ENCODE measurements at places on chromosomes 2 and 18. TPM values are rescaled to one million over a fixed set of nuclear protein-coding genes. Genes with fewer than 3 reads are reported as not detected.

Gene NAT8
- not detected for total RNA-seq

Gene SERPINB10
- not detected for total RNA-seq

Gene EFEMP1
- total RNA-seq = 48.1 TPM

Gene TMEM169
- 0.33 TPM for total RNA-seq

Gene PPP4R1
- total RNA-seq = 47.7 TPM

Gene AQP12B
- total RNA-seq = not detected

Gene DTNA
- 0.14 TPM for total RNA-seq

Gene GLI2
- 31.4 TPM for total RNA-seq

Gene HOXD8
- 5.3 TPM for total RNA-seq

Gene LCT
- total RNA-seq = 0.04 TPM

Gene EFHD1
- total RNA-seq = 5.1 TPM

Gene ELOA2
- not detected for total RNA-seq

Gene TEX44
- not detected for total RNA-seq

Gene PRSS56
- total RNA-seq = 0.12 TPM

Gene NCKAP5
- 0.61 TPM for total RNA-seq

Gene KRTCAP3
- 0.39 TPM for total RNA-seq

Gene CABLES1
- total RNA-seq = 15.2 TPM

Gene PTPRM
- 32.6 TPM for total RNA-seq

Gene MPP4
- 0.06 TPM for total RNA-seq

Gene MEP1B
- total RNA-seq = 0.05 TPM

Gene DAW1
- 2.3 TPM for total RNA-seq

Data from A549 treated with dexamethasone at 1 μM for 4 hours (cell line).